GM04503 (cell line): ENCODE measurements at places on chromosomes 1 and 21.
A peak's percentile ranks its signal among the peaks of the same experiment; 100 is the strongest.

- DNase-seq: no peak
Measured at GRCh38 chr21:29737186-29737585, 202.6 kb downstream of the GRIK1 start.

DNA sequence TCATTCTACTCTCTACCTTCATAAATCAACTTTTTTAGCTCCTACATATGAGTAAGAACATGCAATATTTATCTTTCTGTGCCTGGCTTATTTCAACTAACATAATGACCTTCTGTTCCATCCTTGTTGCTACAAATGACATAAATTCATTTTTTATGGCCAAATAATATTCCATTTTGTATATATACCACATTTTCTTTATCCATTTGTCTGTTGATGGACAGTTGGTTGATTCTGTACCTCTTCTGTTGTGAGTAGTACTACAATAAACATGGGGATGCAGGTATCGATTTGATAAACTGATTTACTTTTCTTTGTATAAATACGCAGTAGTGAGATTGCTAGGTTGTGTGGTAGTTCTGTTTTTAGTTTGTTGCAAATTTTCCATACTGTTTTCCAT is 279.5 kb upstream of the NFIA start:
- no peak for DNase-seq

DNA sequence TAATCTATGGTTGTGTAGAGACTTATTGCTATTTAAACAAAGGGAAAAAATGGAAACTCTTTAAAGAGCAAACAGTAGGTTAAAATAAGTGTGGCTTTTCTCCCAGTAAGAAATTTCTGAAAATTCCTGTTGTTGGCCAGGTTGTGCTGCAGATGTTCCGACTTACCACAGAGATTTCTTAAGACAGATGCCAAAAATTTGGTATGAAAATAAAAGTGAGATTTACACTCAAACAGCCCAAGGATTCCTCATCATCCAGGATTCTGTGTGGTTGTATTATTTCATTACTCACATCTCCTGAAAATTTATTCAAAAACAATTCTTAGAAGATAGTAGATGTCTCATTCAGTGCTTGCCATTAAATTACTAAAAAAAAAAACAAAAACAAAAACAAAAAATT is 296.7 kb upstream of the PTBP2 start:
- no peak for DNase-seq

GRCh38 chr1:192603218-192603787 is 27.7 kb downstream of the RGS1 start:
- no peak for DNase-seq

DNA sequence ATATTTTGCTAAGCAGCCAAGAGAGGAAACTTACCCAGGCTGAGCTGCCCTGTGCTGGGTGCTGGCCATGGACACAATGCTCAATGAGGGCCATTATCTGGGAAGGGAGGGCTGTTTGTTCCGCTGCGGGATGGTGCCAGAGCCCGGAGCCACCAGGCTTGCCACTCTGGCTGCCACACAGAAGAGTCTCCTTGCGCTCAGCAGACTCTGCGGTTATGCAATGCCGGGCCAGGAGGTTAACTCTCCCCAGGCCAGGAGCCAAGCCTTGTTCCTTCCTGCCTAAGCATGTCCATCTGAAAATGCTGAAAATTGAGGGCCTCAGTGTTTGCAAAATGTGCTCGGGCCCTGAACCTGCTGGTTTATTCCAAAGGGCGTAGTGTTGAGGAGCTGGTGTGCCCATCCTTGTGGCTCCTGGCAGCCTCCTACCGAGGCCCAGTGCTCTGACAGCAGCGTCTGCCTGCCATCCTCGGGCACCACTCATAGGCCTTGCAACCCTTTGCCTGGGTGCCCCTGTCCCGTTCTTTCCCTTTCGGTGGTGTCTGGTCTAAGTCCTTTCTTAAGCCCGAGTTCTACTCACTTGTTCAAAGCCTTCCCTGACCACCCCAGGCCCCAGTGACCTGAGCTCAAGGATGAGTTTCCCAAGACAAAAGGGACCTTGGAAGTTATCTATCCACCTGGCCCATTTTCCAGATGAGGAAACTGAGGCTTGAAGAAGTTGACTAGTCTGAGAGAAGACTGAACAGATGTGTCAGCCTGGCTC is 133.8 kb upstream of the EDN2 start:
- no peak for DNase-seq

GRCh38 chr21:28916150-28916893 is 76.4 kb downstream of the LTN1 start:
- DNase-seq: no peak

- no peak for DNase-seq
Measured at GRCh38 chr1:100543640-100544039, 5.7 kb downstream of the GPR88 start.

- DNase-seq: no peak
Measured at GRCh38 chr1:150887018-150887417, at the start of gene CTXND2. Gene CTXND2 (plus strand): TSS chr1:150887136. CDS start chr1:150912315, 25,179 bp downstream.

DNA sequence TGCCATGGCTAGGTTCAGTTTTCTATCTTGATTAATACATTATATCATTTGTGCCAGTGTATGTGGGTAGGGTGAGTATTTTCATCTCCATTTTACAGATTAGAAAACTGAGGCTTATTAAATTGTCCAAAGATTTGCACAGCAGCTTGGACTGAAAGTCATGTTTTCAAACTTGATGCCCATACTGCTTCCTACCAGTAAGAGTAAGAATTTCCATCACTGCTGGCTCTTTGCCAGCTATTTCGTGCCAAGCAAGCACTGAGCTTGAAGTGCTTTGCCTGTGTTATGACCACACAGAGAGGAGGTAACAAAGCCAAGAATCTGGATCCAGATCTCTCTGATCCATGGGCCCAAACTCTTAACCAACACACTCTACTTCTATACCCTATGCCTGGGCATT is 295.0 kb downstream of the VAV3 start:
- DNase-seq: no peak

GRCh38 chr1:248047008-248047407 is 372 bp downstream of the OR2L3 start:
- DNase-seq: no peak

- DNase-seq: no peak
Measured at GRCh38 chr1:75083223-75083622, 51.0 kb upstream of the LHX8 start.

DNA sequence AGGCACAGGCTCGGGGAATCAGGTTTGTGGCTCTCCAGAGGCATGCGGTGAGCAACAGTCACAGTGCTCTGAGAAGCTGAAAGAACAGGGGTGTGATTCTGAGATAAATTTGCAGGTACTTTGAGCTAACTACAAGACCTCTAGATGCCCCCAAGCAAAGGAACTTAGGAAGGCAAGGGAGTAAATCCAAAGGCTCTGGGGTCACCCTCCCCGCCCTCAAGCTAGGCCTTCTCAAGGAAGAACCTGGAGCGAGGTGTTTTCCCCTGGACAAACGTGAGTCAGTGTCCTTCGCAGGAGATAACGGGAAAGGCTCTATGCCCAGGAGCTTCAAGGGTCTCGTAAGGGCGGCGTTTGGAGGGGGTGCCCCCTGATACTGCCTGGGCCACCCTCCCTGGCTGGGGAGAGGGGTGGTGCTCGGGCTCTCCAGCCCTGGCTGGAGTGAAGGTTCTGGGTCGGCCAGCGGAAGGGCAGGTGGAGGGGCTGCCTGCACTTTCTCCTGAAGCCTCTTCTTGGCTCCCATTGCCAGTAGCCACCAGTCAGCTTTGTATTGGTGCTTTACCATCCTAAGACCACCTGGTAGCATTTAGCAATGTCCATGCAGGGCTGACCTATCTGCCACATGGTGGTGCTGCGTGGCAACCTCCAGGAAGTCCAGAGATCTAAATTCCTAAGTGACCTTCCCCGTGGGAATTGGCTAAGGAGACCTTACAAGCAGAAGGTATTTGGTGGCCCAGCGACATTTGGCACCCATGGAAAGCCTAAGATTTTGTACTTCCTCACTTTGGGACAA is 44.0 kb downstream of the GPR161 start:
- DNase-seq: no peak

GRCh38 chr1:240803151-240803550 is 191.2 kb upstream of the GREM2 start:
- DNase-seq: no peak

- DNase-seq: no peak
Measured at GRCh38 chr21:28908351-28908750, 84.3 kb downstream of the LTN1 start.

- no peak for DNase-seq
Measured at GRCh38 chr21:44711327-44712202, at the start of gene TSPEAR. Gene TSPEAR (minus strand): TSS chr21:44711572. CDS start chr21:44711514, 58 bp downstream.

GRCh38 chr1:31315902-31316301 is 19.1 kb downstream of the ZCCHC17 start:
- no peak for DNase-seq

DNA sequence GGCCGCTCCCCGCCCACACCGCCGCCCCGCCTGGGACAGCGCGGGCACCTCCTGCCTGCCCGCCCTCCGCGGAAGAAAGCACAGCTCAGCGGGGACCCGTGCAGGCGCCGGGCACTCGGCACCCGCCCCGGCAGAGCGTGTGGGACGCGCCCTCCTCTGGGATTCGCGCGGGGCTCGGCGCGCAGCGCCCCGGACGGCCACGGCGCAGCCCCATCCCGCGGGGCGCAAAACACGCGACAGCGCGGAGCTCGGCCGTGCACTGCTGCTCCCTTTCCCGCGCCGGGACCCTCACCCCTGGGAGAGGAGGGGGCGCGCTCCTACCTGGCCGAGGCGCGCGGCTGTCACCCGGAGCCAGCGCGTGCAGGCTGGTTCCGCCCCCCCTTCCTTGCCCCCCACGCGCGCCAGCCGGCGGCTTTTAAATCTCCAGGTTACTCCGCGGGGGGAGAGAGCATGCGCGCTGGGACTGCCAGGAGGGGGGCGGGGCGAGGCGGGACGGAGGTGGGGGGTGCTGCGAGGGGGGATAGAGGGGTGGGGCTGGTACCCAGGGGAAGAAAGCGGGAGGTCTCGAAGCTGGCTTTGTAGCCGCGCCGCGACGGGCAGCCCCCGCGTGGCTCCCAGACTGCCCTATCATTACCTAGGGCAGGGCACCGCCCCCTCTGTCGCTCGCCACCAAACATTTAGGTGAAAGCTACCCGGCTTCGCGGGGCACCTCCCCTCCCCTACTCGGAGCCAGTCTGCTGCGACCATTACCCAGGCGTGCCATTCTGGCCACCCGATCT is at the start of gene SLC45A3:
Gene SLC45A3 (minus strand): TSS at position 437 of the 779 bp plus-strand sequence. CDS start 15,853 bp downstream, outside the sequence.
- no peak for DNase-seq

GRCh38 chr1:217004776-217005436 is 281.7 kb upstream of the ESRRG start:
- no peak for DNase-seq

- DNase-seq: no peak
Measured at GRCh38 chr21:39263372-39263771, 50.1 kb downstream of the BRWD1 start.

GRCh38 chr1:88979054-88979748 is 13.2 kb downstream of the KYAT3 start:
- DNase-seq: no peak

DNA sequence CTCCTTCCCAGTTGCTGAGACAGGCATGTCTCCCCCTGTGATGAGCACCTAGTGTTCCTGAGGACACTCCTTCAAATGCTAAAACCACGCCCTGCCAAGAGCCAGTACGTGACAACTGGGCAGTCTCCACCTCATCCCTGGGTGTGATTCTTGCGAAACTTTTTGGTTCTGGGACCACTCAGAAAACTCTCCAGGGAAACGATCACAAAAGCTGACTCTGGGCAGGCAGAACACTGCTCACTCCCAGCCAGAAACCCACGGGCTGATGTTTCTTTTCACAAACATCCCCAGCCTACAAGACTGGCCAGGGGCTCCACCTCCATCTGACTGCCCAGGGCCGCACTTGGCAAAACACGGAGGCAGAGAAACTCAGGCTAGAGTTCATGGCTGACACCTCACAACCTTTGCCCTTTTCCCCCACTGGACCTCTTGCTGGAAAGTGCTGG is 24.4 kb downstream of the DHRS3 start:
- peak; percentile 75 for DNase-seq

- no peak for DNase-seq
Measured at GRCh38 chr1:115258302-115258866, 79.7 kb downstream of the NGF start.

GRCh38 chr21:24403221-24403620 is 1204.1 kb downstream of the MRPL39 start:
- no peak for DNase-seq

GRCh38 chr1:244605835-244606370 is 47.0 kb upstream of the DESI2 start:
- no peak for DNase-seq

DNA sequence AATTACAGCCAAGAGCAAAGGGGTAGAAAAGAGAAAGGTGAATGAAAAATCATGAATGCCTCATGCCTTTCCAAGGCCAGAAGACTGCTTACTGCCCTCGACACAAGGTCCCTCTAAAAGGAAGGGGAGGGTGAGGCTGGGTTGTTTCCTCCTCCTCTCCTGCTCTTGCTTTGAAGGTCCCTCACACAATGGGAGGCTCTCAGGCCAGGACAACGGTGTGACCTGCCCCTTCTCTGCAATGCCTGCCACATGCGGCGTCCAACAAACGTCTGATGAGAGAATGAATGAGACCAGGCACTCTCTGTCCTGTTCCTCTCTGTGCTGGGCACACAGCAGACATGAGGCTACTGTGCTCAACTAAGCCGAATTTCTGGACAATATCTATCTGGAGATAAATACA is 51.3 kb downstream of the SSBP3 start:
- no peak for DNase-seq

- DNase-seq: no peak
Measured at GRCh38 chr1:73593804-73594203, 604.2 kb downstream of the LRRIQ3 start.

DNA sequence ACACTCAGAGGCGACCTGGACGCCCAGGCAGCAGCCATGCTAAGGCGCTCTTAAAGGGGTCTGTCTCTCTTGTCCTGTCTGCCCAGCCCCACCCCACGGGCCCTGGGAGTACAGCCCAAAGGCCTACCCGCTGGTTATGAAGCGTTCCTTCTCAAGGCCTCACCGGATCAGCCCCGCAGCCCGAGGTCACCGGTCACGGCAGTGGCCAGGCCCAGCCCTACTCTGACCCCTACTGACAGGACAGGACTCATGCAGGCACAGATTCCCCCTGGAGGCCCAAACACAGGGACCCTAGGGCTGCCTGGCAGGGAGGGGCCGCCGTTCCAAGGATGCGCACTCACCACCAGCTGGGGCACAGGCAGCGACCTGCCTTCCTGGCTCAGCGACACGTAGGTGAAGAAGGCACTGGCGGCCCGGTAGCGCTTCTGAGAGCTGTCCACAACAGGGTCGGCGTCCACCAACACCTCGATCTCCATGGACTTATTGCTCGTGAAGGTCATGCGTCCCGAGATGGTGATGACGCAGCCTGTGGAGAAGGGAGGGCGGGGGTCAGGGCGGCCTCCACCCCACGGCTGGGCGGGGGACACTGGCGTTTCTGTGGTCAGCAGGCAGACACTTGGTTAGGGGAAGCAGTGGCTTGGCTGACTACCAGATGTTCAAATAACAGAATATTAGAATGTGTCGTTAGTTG is 20.0 kb upstream of the GPR153 start:
- no peak for DNase-seq

DNA sequence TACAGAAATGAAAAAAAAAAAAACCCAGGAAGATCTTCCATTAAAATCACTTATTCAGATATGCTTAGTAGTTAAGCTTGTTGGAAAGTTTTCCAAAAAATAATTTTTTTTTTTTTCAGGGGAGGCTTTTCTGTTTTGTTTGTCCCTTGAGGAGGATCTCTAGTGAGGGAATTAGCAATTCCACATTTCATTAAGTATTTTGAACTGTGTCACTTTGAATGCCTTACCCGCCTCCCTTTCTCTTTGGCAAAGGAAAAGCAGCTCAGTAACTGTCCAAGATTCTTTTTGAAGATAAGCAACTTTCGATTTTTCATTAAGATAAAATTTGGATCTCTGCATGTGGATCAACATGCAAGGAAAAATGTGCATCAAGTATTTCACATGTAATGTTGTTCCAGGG is 1.8 kb downstream of the NTNG1 start:
- no peak for DNase-seq
